ENCODE measurements at places on chromosomes 2 and 18.

GRCh38 chr18:4352746-4353551 is 102.2 kb downstream of the DLGAP1 start:
- no peak for DNase-seq

GRCh38 chr2:168612719-168613118 is 156.6 kb downstream of the CERS6 start:
- no peak for DNase-seq

DNA sequence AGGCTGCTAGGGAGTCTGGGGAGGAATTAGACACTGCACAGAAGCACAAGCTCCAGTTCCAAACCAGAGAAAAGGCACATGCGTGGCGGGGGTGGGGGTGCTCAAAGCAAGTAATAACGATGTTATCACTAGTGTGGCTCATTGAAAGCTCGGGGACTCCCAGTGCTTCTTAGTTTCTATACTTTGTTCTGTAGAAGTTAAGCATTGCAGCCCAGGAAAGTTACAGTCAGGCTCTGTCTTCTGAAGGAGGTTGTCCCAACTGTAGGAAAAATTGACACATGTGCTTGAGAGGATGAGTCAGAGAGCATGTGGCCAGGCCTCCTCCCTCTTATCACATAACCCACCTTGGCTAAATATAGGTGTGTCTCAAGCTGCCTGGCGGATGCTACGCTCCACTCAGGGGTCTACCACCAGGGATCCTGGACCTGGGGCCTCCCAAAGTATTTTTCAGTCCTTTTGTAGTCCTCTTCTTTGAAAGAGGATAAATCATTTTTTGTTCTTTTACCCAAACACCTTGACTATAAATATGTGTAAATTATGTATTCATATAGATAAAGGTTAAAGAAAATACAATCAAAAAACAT is 3.8 kb downstream of the GALNT5 start:
- no peak for DNase-seq

DNA sequence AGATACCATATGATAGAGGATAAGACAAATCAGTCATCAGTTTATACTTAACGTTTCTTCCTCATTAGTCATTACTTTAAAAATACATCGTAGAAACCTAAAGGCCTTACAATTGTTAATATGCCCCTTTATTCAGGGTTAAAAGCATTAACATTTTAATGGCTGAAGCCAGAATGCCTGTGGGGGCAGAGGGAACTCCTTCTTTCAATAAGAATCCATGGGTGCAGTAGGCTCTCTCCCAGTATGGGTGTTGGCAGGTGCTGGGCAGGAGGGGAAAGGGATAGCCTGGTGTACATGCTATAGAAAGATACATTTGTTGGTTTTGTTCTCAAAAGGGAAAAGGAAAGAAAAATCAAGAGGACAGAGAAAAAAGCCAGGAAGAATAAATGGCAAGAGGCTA is 1035.7 kb upstream of the POU3F3 start:
- DNase-seq: no peak

DNA sequence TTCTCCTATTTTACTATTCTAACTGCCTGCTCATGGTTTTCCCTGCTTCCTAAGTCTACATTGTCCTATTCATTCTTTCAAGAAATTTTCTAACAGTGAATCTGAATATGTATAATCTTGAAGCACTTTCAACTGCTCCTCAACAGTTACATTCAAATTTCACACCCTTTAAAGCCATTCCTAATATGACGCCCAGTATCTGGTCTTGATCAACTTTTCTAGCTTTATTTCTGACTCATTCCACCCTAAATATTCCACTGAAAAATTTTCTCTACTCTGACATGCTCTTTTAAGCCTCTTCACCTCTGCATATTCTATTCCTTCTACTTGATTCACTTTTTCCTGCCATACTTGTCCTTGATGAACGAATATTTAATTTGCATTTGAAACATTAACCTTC is 1893.9 kb upstream of the PIK3C3 start:
- no peak for DNase-seq

DNA sequence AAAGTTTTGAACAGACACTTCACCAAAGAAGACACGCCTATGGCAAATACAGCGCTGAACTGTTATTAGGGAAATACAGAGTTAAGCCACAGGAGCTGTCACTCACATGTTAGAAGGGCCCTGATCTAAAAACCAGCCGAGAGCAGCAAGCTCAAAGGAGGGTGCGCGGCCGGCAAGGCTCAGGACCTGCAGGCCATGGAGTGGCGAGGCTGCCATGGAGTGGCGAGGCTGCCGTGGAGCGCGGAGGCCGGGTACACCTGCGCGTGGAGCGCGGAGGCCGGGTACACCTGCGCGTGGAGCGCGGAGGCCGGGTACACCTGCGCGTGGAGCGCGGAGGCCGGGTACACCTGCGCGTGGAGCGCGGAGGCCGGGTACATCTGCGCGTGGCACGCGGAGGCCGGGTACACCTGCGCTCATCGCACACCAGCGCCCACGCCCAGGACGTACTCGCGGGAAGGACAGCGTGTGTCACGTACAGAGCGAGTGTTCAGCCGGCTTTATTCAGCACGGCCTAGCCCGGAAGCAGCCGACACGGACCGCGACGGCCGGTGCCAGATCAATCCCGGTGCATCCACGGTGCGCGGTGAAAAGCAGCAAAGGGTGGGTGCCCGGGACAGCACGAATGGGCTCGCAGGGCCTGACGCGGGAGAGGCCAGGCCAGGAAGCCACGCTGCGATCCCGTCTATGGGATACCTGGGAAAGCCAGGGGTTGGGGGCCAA is 68.8 kb downstream of the SLC66A2 start:
- DNase-seq: no peak

- no peak for DNase-seq
Observed at GRCh38 chr2:221330436-221330835, 241.7 kb downstream of the EPHA4 start.

- DNase-seq: no peak
Observed at GRCh38 chr2:102112692-102113665, 29.6 kb upstream of the IL1R1 start.

DNA sequence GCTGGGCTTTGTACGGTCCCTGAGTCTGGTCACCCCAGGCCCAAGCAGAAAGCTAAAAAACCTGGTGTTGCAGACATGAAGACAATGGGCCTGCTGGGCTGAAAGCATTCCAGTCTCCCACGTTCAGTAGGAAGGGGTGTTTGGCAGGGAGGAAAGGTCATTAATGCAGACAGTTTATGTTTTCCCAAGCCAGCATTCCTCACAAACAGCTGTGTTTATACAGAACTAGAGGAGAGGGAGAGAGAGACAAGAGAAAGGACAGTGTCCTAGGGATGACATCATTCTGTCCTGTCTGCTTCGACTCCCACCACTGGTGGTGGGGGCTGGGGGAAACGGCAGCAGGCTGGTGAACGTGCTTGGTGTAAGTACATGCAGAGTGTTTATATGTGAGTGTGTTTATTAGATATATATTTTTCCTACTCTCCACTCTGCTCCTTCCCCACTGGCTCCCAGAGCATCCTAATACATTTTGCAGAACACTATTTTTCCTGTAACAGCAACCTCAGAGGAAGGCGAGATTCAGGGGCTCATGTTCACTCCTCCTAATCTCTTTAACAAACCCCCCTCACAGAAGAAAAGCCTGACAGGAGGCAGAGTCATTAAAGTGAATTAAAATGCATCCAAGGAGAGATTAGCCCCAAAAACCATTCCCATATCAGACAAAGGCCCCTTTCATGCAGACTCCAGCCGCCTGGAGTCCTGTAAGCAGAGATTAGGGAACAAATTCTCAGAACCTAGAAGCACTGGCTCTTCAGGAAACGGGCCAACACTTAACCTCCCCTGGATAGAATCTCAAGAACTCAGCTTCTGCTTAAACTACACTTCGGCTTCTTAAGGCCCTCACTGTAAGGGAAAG is 380.4 kb downstream of the TNS1 start:
- no peak for DNase-seq

- DNase-seq: no peak
Observed at GRCh38 chr2:18829976-18830375, 240.6 kb upstream of the NT5C1B start.

DNA sequence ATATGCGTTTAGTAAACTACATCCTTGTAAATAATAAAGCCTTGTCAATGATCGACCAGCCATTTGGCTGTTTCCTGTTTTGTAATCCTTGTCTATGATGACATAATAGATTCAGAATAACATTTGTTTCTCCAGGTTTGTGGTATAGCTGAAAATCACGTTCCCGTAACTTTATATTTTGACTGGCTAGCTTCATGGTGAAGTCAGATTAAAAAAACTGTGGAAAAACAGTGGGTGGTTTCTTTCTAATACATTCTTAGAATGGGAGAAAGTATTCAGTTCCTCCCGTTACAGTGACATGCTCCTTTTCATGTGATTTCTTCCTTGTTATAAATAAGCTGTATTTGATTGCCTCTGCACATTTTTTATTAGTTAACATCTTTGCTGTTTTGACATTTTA is 366.9 kb downstream of the NYAP2 start:
- DNase-seq: no peak

DNA sequence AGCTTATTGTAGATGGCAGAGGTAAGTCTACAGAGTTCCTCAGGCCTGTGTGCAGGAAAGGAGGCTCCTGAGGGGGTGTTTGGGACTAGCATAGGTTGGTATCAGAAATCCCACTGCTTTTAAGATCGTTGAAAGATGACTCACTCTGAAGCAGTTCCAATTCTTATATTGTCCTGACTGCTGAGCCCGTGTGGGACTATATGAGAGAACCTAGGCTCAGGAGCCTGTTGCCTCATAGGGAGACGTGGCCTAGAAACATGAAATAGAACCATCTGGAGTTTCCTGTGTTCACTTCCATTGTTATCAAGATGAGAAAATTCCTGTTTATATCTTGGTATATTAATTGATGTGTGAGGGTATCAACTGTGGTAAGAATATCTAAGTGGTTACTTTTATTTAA is 5.7 kb downstream of the CCT7 start:
- DNase-seq: no peak

GRCh38 chr18:45962866-45963265 is 4.3 kb downstream of the EPG5 start:
- DNase-seq: no peak

DNA sequence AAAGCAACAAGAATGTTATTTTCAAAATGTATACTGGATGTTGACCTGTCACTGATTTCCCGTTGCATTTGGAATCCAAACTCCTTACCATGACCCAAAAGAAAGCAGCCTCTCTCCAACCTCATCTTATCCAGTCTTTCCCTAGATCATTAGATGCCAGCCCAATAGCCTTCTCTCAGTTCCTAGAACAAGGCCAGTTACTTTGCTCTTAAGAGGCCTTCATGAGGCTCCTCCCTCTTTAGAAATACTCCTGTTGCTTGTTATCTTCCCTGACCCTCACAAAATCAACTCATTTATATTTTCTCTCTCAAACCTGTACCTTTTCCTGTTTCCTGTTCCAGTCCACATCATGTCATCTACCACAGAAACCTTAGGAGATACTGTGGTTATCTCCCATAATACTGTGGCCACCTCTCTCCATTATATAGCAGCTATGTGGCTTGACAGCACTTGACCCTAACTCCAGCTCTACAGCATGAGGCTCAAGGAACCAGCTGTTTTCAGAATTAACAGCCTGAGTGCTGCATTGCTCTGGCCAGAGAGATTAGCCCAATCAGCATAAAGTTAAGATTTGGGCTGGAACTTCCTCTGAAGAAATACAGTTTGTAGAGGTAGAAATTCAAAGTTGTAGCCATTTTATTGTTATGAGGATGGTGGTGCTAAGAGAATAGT is 22.8 kb downstream of the SRBD1 start:
- DNase-seq: no peak

DNA sequence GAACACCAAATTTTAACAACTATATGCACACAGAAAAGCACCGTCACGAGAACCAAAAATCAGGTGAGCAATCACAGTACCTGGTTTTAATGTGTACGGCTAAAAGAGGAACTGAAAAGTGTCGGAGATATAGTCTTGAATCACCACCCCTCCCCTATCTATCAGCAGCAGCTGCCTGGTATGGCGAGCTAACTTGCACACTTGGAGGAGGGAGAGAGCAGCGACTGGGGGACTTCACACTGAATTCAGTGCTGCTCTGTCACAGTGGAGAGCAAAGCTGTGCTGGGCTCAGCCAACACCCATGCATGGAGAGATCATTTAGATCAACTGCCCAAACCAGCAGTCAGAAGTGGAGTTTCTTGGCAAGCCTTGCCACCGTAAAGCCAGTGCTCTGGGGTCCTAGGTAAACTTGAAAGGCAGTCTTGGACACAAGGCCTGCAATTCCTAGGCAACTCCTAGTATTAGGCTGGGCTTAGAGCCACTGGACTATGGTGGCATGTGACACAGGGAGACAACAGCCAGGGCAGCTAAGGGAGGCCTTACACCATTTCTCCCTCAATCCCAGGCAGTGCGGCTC is 89.2 kb upstream of the CD226 start:
- DNase-seq: peak; percentile 62

GRCh38 chr2:41847744-41848441 is 199.9 kb upstream of the PKDCC start:
- DNase-seq: no peak

DNA sequence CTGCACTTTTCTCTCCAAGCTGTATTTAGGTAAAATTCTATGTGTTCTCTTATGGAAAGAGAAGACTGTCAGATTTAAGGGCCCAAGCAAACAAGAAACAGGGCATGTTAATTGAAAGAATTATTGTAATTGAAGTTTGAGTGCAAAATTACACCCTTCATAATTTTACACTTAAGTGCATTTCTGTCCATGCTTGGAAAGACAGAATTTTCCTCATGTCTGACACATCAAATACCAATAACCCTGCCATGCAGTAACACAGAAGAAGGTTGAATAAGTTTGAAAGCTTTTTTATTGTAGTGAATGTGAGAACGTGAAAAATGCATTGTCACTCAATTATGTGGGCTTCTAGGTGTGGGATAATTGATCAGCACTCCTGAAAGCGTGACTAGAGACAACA is 52.9 kb upstream of the PARD3B start:
- DNase-seq: no peak

GRCh38 chr2:719734-720133 is 42.5 kb upstream of the TMEM18 start:
- DNase-seq: no peak

GRCh38 chr2:55051026-55051866 is 995 bp upstream of the RTN4 start:
- no peak for DNase-seq

DNA sequence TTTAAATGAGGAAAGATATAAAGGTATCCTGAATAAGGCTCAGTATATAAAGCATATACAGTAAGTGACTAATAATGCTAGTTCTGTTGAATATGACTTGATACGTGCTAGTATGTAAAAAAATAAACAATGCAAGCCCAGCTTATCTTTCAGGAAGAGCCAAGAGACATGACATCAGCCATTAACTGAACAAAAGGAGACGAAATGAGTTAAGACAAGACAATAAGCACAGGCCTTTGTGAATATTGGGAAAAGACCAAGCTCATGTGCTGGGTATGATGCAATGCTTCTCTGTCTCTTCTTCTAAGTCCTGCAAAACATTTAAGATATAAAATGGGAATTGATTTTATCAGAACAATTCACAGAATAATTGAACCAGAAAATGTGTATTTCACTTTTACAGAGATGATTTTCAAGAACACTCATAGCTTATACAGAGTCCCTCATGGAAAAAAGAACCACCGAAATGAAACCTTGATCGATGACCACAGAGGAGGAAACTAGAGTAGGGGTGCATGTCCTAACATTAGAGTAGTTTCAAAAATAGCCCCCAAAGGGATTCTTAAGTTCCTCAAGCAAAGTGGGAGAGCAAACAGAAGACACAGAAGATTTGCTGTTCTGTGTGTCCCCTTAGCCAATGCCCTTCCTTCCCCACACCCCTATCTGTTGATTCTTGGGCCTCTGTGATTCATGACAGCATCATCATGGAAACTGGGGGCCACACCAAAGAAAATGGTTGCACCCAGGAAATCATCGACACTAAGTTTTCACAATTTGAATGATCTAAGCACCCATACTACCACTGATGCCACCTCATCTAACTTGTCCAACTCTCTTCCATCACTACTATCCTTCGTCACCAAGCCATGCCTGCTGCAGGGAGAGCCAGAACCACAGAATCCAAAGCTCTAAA is 68.0 kb upstream of the CRIM1 start:
- DNase-seq: no peak
